CD14-positive monocyte (primary cell): ENCODE measurements at places on chromosomes 12 and 14.

DNA sequence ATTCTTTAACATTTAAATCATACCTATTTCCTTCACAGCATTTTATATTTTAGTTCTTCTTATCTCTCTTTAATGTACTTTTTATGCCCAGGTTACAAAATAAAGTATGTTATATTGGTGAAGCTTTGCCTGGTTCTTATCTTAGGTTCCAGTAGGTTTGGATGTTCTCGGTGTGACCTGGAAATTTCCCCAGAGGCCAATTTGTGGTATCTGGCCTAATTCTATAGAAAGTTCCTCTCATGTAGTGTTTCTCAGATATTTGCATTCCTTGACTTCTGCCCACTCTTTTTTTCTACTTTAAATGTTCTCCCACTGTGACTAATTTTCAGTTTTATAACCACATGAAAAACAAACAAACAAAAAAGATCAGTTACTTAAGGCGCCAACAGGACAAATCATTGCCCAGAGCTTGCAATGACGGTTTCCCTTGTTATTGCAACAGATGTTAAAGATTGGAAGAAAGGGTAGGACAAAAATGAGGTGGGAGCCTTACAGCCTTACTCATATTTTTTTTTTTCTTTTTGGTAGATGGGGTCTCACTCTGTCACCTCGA lies 41.2 kb upstream of the PPM1H start:
- DNase-seq = no peak

GRCh38 chr12:129208566-129208965 lies 355.3 kb downstream of the GLT1D1 start:
- no peak for DNase-seq

- peak; percentile 8 for DNase-seq
These were observed 40.9 kb downstream of the CDK17 start for GRCh38 chr12:96359328-96359727.

DNA sequence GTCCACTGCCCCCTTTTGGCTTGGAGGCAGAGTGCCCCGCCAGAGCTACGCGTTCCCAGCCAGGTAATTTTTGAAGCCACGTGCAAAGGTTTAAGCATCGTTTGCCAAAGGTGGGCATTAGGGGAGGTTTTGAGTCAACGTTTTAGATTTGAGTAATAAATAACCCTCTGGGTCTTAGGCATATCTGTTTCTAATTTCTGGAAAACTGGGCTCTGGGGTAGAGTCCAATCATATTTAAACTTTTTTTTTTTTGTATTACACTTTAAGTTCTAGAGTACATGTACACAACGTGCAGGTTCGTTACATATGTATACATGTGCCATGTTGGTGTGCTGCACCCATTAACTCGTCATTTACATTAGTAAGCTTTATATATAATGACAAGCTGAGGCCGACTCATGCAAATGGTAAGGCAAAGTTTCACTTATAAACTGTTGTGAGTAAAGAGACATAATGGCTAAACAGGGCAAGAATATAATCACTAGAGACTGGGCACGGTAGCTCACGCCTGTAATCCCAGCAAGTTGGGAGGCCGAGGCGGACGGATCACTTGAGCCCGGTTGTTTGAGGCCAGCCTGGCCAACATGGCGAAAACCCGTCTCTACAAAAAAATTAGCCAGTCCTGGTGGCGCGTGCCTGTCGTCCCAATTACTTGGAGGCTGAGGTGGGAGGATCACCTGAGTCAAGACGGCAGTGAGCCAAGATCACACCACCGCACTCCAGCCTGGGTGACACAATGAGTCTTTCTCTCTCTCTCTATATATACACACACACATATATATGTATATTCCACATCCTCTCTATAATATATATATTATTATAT lies 491 bp upstream of the NR2C1 start:
- DNase-seq = no peak

- no peak for DNase-seq
These were observed 517.0 kb downstream of the KCNH5 start for GRCh38 chr14:62528296-62528695.

DNA sequence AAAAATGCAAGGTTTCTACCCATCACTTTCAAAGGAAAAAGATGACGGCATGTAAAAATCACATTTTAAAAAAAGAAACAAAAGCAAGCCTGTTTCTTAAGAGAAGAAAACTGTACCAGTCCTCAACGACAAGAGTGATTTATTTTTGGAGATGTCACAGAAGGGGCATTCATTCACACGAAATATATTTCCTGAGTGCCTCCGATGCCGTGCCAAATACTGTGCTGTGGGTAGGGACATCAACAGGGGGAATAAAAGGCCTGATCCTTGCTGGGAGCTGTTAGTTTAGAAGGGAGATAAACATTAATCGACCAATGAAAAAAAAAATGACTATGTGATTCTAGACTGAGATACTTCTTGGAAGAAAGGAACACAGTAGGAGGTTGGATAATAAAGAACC lies 297.5 kb upstream of the SOX5 start:
- no peak for DNase-seq

DNA sequence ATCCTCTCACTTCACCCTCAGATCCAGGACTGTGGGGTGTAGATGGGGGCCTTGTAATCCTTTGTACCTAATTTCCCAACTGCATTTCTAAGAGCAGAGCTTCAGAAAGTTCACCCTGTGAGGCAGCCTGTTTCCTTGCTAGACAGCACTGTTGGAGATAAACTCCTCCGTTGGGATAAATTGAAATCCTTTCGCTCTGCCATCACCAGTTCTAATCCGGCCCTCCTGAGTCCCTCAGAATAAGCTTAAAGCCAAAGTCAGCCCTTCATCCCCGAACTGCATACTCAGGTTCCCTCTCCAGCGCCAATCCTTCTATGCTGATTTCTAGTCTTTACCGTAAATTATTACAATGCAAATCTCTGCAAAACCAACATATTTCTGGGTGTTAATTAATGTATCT lies 114.7 kb downstream of the PRMT8 start:
- no peak for DNase-seq

GRCh38 chr12:111182382-111182781 lies 186.5 kb downstream of the PHETA1 start:
- no peak for DNase-seq
